ENCODE measurements at places on chromosomes 1 and 21.

DNA sequence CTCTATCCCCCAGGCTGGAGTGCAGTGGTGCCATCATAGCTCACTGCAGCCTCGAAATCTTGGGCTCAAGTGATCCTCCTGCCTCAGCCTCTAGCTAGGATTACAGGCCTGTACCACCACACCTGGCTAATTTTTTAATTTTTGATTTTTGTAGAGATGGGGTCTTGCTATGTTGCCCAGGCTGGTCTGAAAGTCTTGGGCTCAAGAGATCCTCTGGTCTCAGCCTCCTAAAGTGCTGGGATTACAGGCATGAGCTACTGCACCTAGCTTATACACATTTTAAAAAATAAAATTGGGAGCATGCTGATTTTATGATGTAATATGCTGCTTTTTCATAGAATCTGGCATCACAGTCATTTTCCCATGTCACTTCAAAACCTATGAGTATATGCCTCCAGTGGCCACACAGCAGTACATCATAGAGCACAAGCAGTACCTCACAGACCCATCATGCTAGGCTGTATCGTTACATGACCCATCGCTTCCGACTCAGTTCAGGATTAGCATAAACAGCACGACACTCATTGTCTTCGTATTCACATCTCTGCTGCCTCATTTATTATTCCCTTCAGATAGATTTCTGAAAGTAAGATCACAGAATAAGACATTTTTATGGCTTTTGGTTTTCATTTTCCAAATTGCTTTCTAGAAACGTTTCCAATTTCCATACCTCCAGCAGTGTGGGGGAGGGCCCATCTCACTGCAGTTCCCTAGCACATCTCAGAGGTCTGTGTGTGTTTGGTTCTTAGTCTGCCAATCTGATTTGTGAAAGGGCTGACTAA lies 35.9 kb upstream of the CCSAP start:
- DNase-seq: no peak

DNA sequence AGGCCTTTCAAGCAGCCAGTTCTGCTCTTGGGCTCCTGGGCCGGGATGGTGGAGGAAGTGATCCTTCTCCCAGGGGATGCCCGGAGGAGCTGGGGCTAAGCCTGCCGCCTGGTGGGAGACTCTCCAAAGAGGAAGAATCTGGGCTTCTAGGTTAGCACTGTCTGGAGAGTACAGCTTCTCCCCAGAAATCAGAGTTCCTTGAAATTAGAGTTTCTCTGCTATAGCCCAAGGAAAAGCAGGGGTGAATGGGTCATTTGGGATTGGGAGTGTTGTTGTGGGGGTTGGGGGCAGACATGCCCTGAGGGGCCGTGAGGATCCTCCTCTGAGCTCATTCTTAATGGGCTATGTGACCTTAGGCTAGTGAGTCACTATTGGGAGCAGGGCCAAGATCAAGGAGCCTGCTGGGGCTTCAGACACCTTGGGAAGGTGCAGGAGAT lies 6.5 kb downstream of the LGR6 start:
- DNase-seq: no peak

DNA sequence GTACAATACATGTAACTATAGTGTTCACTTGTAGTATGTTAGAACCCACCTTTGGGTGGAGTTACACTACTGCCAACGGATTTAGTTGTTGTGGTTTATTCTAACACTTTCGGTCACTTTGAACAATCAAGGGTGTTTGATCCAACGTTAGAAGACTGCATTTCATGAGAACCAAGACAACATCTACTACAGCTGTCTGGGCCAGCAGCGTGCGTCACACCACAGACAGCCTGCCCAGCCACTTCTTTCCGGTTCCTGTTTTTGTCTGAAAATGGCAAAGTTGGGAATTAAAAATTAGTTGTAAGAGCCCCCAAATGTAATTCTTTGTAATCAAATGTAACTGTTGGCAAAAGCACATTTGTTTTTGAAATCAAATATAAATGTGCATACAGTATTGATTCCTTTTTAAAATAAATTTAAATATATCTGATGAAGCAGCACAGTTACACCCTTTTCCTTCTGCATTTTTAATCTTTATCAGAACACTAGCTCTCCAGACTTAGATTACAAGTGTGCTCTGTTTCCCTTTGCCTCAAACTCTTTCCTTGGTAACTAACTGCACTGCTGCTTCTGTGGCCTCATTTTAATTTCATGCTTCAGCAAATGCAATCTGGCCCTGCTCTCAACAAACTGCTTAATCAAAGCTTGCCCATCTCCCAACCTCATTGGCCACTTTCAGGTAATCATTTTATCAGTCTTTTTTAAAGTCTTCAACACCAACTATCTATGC lies 86.6 kb upstream of the DPH5 start:
- no peak for DNase-seq

DNA sequence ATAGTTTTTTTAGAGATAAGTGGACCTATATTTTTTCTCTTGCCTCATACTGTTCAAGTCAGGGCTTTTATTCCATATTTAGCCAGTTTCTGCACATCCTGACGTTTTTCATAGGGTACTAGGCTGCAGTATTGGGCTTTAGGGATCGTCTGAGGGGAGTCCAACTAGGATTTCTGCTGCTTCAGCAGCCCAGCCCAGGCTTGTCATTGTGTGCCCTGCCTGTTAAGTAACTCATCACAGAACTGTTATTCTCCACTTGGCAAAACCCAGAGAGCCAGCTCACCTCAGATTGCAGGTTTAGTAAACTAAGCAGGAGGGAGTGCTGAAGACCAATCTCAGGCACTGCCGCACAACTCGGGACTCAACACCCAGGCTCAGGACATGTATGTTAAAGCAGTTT lies 2.8 kb downstream of the GALNT2 start:
- DNase-seq: no peak

GRCh38 chr21:43645136-43645891 lies 14.0 kb downstream of the HSF2BP start:
- DNase-seq: peak; percentile 41

DNA sequence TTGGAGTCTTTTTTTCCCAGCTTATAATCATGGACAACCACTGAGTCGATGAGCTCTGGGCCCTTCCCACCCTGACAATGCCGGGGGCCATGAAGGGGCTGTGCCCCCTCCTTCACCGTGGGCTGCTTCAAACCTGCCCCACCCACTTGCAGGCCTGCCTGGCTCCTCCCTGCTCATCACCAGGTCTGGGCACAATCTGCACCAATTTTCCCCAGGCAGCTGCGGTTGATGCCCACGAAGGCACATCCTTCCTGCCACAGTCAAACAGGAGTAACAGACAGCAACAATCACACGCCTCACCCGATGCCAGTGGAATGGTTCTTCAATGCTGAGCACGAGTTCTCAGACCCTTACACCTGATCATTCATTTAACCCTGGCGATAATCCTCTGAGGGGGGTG lies 18.9 kb downstream of the PGLYRP3 start:
- DNase-seq: no peak

DNA sequence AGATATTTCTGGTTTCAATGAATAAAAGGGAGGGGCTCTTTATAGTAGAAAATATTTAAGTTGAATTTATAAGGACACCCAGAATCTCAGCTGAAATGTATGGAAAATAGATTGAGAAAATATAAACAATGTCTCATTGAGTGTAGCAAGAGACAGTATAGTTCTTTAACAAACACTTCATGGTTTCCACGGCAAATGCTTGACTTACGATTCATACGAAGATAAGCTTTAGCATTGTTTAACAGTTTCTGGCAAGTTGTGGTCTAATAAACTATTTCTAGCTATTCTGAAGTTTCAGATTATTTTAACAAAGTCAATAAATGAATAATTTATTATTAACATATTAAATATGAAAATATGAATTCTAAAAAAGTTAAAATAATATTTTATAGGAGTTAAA lies 1419.4 kb downstream of the KCNT2 start:
- DNase-seq: no peak

- no peak for DNase-seq
These were observed 199.5 kb downstream of the LRRIQ3 start for GRCh38 chr1:73998348-73998959.

- no peak for DNase-seq
These were observed 111.8 kb upstream of the PRMT6 start for GRCh38 chr1:106944721-106945120.

GRCh38 chr21:35764077-35764476 lies 296.2 kb downstream of the SETD4 start:
- no peak for DNase-seq

DNA sequence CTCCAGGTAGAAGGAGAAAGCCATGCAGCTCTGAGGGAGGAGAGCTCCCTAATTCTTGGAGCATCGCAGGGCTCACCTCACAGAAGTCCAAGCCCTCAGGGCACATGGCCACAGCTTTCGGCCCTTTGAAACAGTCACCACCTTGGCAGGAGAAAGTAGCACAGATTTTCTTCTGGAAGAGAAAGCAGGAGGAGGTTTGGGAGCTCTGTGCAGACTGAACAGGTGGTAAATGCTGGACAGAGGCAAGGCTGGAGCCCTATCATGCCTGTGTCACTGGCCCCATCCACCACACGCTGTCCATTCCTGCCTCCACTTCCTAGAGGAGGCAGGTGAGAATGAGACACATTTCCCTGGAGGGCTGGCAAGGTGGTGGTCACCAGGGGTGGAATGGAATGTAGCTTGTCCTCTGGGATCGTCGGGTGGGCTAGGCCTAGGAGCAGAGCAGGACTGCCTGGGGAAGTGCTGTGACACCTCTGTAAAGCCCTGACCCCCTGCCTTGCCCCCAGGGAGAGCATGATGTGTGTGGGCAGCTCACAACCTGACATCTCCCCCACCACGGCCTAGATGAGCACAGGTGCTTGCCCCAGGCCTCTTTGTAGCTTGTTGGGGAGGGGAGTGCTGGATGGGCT lies 2.8 kb upstream of the INPP5B start:
- no peak for DNase-seq

DNA sequence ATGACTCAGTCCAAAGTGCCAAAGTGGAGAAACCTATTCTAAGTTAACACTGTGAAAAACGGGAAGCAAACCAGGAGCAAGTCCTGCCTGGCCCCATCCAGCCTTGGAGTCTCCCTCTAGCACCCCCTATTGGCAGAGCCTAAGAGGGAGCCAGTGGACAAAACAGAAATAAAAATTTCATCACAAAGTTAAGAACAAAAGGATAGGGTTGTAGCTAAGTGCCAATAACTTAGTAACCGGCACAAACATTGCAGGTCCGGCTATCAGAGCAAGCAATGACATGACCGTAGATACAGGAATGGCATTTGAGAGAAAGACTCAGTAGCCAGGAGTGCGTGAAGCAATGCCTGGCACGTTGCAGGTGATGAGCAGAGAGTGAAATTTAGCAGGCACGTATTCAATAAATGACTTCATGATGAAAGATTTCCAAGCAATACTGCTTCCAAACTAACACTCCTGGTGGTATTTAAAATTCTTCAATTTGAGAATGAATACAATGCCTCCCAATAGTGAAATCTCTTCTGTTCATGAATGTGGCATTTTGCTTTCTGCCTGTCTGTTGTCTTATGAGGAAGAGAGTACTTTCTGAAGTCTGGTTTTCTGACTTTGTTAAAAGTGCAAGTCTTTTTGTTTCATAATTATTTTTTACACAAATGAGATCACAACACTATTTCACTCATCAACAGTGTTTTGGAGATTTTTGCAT lies 391.0 kb downstream of the OMA1 start:
- DNase-seq: no peak

GRCh38 chr1:7463526-7463925 lies 307.6 kb upstream of the VAMP3 start:
- DNase-seq: no peak

- no peak for DNase-seq
These were observed 12.8 kb upstream of the COG2 start for GRCh38 chr1:230629511-230629910.

- no peak for DNase-seq
These were observed 2.7 kb downstream of the STUM start for GRCh38 chr1:226551299-226551698.

DNA sequence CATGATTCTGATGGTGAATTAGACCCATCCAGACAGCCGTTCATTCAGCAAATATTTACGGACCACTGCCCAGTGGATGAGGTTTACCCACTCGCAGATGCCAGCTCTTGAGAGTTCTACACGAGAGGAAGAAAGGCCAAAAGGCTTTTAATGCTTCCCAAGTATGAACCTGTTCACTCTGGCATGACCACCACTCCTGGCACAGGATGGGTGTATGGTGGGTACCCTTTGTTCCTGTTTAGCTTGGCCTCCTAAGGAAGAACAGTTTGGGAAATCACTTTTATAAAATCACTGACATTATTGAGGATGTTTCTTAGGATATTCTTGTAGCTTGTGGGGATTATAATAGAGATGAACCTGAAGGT lies 67.2 kb downstream of the HMGB4 start:
- DNase-seq: no peak

GRCh38 chr1:54556110-54556509 lies 8.1 kb downstream of the ACOT11 start:
- no peak for DNase-seq

- no peak for DNase-seq
These were observed 7.7 kb downstream of the AIM2 start for GRCh38 chr1:159068886-159069285.

DNA sequence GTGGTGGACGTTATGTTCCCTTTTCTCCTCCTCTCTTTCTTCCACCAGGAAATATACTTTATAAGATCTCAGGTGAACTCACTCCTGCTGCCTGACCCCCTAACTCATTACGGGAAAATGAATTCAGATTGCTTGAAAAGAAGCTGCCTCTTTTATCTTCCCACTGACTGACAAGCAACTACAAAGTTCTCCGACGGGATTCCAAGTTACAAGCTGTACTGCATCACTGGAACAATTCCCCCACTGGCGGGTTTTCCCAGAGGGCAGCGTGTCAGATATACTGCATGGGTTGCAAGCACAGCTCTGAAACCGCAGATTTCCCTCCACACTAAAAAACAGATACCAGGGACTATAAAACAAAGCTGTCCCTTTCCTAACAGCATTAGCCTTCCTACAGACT lies 390.6 kb downstream of the KCTD3 start:
- no peak for DNase-seq

GRCh38 chr1:145885738-145886287 lies at the start of gene ANKRD35:
ANKRD35 (minus strand) TSS chr1:145885866; CDS start chr1:145885758, 108 bp downstream.
- DNase-seq: no peak

DNA sequence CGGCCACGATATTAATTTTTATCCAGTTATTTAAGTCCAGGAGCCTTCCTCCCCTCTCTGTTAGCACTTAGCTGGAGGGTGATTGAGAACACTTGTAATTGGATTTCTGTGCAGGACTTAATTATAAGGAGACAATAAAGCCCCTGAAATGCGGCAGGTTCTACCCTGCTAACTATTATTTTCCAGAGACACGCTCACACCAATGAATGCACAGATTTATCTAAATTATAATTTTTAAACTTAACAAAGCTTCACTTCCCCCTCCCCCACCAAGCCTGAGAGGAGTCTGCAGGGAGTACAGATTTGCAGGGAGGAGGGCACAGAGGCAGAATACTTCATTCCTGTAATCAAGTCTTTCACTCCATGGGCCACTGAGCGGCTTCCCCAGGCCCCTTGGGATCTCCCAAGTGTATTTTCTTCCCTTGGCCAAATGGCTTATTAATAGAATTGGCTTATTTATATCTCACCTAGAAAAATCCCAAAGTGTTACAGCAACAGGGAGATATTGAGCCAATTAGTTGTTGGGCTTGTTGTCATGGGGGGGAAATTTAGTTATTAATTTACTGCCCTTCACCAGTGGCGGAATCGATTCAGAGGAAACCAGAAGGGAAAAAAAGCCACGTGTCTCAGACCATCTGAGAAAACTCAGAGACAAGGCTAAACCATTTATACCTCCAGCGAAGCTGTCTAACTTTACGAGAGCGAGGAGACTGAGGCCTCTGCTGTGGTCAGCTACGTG lies 99.0 kb upstream of the CD34 start:
- no peak for DNase-seq

Measured in GM04503 (cell line).